ENCODE measurements at places on chromosomes 2 and 18.

DNA sequence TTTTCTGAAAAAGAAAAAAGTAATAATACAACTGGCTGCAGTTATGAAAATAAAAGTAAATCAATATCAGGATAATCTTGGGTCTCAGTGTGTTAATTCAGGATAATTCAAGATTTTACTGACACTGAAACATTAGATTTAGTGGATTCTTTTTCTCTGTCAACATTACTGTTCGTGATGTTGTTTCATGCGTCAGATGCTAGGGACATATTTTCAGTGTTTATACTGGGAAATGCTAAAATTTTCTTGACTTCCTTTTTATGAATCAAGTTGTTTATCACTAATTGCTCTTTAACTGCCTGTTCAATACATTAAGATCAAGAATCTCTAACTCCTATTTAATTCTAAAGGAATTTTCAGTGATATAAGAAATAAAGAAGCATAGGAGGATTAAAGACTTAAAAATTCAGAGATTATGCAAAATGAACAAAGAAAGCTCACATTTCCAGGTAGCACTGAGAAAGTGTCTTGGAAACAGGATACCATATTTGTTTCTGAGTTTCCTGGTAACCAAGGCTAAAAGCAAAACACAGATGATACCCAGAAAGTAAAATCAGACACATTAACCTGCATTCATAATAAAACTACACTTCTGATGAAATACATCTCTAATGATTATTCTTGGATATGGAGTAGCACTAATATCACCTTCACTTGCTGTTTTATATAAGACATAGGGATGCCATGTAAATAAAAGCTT, 174.0 kb downstream of the ARL4C start:
- DNase-seq = no peak

- DNase-seq = no peak
Measured at GRCh38 chr2:102187496-102188150, 800 bp downstream of the IL1RL2 start.

GRCh38 chr18:34224423-34225217, at the start of gene NOL4:
NOL4 (minus strand) TSS chr18:34224913; CDS start chr18:34223253, 1,660 bp downstream.
- DNase-seq = peak; percentile 89

GRCh38 chr2:166957686-166958085, 69.4 kb downstream of the XIRP2 start:
- no peak for DNase-seq

DNA sequence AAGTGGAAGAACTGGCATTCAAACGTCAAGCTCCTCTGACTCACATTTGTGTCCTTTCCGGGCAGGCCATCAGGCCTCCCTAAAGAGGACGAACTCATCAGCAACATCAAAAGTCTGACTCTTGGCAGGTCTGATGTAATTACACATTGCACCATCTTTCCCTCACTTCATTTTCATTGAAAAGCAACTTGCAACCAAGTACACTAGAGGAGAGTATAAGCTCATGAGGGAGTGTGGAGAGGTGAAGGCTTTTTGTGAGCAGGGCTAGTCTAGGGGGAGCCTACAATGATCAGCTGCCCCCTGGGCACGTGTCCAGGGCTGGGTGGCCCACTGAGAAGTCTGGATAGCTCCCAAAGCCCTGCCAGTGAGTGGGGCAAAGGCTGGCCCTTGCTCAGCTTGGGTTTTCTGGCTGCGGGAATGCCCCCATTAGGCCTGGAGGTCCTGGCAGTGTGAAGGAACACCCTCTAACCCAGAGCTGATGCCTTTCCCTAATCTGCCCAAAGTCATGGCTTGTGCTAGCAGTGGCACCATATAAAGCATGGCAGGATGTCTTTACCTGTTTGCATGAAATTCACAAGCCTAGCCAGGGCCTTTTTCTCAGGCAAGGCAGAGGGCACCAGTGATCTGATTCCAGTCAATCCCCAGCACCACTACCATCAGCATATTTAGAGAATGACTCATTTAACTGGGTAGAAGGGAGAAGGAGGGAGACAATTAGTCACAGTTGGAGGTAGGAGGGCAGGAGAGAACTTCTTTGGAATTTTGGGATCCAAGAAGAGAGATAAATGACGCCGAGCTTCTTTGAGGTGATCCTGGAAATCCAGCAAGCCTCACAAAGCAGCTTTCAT, 8.5 kb upstream of the DAW1 start:
- DNase-seq = no peak
